ENCODE measurements at places on chromosomes 7 and 10.

DNA sequence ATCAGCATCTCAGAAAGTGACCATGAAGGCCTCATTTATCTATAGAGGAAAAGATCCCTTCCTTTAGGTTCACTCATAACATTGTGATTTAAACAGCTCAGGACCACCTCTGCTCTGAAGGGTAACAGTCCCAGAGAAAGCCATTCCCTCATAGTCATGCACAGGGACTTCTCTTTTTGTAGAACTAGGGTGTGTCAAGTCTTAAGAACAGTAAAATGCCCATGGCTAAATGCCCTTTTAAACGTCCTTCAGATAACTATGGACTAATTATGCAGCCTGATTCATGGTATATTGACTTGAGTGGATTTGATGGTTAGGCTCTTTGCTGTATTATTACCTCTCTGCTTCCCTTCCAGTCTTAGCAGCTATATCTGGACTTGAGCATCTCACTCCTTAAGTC lies 337.8 kb downstream of the SORCS1 start:
- DNase-seq, result no peak

GRCh38 chr10:69124563-69125268 lies 738 bp downstream of the VPS26A start:
- no peak for DNase-seq

- no peak for DNase-seq
Observed at GRCh38 chr10:15726042-15726441, 6.3 kb upstream of the ITGA8 start.

DNA sequence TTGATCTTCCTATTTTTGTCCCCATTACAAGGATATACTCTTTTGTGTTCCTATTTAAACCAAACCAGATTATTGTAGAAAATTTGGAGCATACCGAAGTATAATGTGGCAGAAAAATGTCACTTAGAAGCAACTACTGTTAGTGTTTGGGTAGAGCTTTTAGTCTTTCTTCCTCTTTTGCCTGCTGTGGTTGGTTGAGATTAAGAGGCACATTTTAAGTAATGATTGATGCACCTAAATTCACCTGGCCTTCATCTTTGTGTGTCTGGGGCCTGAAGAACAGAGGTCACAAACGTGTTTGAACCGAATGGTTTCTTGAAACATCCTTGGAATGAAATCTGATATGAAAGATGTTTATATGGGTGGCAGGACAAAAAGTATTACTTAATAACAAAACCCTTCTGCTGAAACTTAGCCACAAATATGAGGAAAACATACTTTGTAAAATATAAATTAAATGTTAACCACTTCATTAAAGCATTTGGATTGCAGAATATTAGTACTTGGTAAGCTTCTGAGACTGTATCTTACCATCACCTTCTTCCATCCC lies 2.6 kb downstream of the BPGM start:
- no peak for DNase-seq

DNA sequence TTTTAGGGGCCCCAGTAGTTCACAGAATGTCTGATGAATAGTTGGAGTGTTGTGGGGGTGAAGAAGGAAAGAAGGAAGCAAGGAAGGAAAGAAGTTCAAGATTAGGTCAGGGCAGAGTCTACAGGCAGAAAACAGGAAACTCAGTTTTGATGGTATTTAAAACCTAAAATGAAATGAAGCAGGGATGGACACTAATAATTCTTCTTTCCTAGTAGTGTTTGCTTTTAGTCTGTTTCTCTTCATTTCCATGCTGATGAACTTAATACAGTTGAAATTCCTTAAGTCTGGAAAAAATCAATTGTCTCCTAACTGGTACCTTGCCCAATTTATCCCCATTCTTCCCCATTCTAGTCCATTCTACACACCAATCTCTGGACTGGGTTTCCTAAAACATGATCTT lies 59.0 kb upstream of the GSAP start:
- no peak for DNase-seq

GRCh38 chr10:99905971-99906370 lies 103.8 kb downstream of the DNMBP start:
- no peak for DNase-seq

- no peak for DNase-seq
Observed at GRCh38 chr10:21406595-21407193, 118.8 kb downstream of the SKIDA1 start.

DNA sequence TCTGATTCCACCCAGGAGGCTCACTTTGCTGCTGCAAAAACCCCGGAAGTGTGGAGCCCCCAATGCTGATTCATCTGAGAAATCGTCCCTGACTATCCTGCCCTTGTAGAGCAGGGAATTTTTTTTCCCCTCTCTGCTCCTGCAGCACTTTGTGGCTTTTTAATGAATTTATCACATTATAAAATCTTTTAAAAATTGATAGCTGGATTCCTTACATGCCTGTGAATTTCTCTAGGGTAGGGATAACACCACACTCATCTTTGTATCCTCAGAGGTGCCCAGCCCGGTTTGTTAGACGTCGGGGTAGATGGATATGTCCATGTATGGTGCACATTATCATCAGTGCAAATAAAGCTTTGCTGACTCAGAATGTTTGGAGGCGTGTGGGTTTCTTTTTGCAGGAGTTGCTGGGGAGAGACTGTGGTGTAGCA lies 185.7 kb downstream of the STK31 start:
- no peak for DNase-seq

DNA sequence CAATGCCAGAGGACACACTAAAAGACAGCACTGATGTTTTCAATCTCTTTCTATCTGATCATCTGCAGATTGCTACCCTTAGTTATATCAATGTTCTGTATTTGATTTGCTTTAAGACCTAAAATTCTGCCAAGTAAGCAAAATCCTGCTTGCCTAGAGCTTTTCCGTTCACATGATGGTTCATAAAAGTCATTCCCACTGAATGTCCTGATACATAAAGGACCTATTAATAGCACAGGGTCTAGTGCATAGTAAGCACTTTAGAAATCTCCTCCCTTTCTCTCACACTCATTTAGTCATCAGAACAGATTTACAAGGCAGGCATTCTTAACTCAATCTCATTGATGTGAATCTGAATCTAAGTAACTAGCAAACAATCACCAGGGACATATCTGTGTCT lies 68.8 kb downstream of the PCGF5 start:
- DNase-seq, result no peak

- DNase-seq, result no peak
Observed at GRCh38 chr7:30321089-30321881, 36.9 kb downstream of the ZNRF2 start.

DNA sequence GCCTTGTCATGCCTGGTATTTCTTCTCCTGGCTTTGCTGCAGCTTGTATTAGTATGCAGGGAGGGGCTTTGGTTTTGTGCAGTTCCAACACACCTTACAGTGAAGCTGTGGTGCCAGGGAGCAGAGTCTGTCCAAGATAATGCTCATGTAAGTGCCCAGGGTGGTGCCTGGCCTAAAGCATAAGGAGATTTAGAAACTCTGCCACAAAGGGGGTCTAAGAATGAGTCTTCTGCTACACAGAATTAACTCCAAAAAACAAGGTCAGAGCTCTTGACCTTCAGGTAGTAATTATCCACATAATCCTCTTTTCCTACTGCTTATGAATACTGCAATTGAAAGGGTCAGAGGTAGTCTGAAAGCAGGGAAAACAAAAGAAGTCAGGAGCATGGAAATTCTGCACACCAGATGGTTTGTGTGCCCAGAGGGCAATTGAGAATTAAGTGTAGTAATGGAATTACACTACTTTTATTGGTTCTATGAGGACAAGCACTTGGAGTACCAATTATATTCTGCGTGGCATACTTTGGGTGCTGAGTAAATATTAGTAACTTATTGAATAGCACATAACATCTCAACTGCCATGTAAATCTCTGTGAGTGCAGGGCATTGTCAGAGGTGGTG lies 121.5 kb downstream of the KAT6B start:
- no peak for DNase-seq

- DNase-seq, result no peak
Observed at GRCh38 chr10:25263931-25264330, 89.1 kb downstream of the GPR158 start.

GRCh38 chr7:5634107-5634950 lies 147.1 kb downstream of the RNF216 start:
- DNase-seq, result no peak

- no peak for DNase-seq
Observed at GRCh38 chr10:36577126-36577525, 548.3 kb upstream of the ANKRD30A start.

DNA sequence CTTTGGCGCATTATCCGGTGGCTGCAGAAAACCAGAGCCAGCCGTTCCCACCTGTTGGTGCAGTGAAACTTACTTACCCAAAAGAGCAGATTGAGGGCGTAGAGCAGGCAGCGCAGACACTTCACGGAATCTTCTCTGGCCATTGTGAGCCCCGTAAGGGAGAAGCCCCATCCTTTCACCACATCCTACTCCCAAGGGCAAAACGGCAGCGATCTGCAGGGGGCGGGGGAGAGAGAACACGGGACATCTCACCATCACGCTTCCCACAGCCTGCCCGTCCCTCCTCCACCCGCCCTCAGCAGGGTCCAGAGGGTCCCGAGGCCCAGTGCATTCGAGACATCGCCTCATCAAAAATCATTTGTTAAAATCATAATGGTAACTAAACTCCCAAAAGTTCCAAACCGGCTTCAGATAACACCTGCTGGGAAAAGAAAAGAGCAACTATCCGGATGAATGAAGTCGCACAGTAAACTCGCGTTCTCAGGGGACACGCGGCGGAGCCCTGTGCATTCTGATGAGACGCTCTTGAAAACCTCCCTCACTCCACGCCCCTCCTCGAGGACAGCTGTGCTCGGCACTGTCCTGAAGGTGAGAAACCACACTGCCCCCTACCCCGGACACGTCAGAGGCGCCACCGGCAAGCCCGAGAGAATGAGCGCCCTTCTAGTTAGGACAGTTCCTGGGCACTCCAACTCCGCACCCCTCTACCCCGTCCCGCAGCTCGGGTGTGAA lies 1.2 kb downstream of the TSPAN12 start:
- DNase-seq, result no peak

- DNase-seq, result no peak
Observed at GRCh38 chr7:68288144-68288593, 1291.5 kb downstream of the TYW1 start.

DNA sequence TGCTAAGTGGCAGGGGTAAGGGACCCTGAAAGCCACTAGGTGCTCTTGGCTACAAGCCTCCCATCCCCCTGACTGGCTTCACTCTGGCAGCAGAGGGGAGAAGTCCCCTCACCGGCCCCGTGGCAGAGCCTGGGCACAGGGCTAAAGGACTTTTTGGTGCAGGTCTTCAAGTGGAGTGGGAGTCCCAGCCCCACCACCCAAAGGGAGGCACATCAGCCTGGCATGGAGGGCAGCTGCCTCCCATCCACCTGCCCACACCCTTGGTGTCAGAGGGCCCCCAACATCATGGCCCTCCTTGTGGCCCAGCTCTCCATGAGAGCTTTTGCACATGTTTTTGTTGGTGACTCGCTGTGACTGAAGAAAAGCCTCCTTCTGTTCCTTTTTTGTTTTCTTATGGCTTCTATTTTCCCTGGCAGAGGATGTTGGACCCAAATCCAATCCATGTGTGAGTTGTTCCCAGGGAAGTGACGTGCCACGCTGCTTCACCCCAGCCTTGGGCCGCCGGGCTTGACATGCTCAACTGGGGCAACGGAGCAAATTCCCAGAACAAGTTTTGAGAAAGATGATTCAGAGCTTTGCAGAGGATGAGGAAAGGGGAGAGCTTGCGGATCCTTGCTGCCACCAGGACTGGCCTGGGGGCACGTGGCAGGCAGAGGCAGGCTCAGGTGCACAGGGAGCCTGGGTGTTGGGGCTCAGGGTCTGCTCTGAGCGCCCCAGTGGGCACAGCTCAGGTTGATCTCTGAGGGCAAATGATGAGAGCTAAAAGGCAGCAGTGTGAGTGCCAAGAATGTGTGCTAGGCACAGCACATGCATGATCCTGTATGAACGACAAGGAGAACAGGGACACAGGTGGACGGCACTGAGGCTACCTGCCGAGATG lies 1.9 kb upstream of the AEBP1 start:
- no peak for DNase-seq

DNA sequence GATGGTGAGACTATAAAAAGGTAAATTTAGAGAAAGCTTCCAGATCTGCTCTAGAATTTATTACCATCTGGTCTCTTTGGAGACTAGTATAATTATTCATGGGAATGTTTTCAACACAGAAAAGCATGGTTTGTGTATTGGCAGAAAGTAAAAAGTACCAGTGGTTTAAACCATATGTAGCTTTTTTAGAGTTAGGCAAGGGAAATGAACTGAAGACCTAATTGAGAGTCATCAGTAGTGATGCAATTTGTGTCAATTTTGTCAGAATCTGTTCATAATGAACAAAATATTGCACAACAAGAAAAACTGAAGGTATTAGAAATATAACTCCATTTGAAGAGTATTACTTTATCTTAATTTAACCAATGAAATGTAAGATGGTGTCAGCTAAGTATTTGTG lies 181.4 kb downstream of the ADK start:
- no peak for DNase-seq

GRCh38 chr7:69659983-69660382 lies 61.7 kb downstream of the AUTS2 start:
- DNase-seq, result no peak

- no peak for DNase-seq
Observed at GRCh38 chr7:36312064-36312914, 77.4 kb upstream of the ANLN start.

- DNase-seq, result no peak
Observed at GRCh38 chr7:141417506-141417905, 133.7 kb upstream of the AGK start.

- no peak for DNase-seq
Observed at GRCh38 chr7:3214090-3214413, 87.0 kb upstream of the SDK1 start.

GRCh38 chr7:153943861-153944260 lies 108.3 kb upstream of the DPP6 start:
- DNase-seq, result no peak

- DNase-seq, result no peak
Observed at GRCh38 chr7:26409661-26410547, 118.2 kb downstream of the SNX10 start.

- no peak for DNase-seq
Observed at GRCh38 chr7:44226396-44226753, 25.6 kb downstream of the YKT6 start.

GRCh38 chr7:135980665-135981180 lies 3.6 kb upstream of the MTPN start:
- DNase-seq, result no peak

DNA sequence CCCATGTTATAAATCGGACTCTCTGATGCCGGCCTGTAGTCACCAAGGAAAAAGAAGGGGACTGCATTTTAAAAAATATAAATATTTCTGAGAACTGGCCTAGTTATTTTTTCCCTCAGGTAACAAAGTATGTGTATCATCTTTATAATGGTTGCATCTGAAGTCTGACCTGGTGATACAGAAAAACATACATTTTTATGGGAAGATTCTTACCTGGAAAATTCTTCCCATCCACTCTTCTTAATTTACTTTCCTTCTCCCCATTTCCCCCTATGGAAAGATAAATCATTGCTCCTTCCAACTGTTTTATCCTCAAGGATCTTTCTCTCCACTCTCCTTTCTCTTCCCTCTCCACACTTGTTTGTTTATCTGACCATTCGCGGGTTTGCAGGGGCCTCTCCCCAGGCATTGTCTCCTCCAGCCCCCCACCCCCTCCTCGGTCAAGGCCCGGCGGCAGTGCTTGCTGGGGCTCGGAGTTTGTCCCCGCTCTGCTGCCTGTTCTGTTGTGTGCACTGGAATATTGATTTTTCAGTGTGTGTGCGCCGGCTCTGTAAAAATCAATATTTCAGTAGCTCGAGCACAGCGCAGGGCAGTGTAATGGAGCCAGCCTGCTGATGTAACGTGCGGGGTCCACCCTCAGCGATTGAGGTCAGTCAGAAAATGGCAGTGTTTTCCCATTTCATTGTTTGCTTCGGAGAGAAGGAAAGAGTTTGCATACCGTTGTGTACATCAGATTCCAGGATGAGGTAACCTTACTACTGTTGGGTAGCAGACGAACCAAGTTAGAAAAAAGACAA lies 199.5 kb upstream of the NFE2L3 start:
- DNase-seq, result no peak

- no peak for DNase-seq
Observed at GRCh38 chr7:157661611-157661975, 324.8 kb downstream of the DNAJB6 start.
